ENCODE measurements at places on chromosomes 2 and 18.

GRCh38 chr18:55382277-55382805 lies 205.7 kb downstream of the TCF4 start:
- DNase-seq = no peak

GRCh38 chr2:129765678-129766351 lies 213.7 kb upstream of the RAB6C start:
- DNase-seq = no peak

- DNase-seq = no peak
Measured at GRCh38 chr18:7950380-7951136, 383.4 kb downstream of the PTPRM start.

DNA sequence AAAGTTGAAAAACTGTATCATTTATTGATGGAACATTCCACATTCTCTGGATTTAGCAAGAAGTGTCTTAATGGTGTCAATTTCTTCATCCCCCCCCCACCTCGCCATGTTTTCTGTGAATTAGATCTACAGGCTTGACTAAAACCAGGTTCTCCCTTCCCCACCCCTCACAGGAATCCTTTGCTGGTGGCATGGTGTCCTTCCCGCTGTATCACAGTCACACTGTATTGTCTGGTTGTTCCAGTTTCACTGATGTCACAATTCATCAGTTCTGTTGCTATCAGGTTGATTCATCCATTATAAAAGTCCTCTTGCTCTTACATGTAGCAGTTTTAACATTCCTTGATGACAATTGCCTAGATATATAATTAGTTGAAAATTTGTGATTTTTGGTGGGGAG lies 6.1 kb upstream of the SNORC start:
- DNase-seq = no peak

DNA sequence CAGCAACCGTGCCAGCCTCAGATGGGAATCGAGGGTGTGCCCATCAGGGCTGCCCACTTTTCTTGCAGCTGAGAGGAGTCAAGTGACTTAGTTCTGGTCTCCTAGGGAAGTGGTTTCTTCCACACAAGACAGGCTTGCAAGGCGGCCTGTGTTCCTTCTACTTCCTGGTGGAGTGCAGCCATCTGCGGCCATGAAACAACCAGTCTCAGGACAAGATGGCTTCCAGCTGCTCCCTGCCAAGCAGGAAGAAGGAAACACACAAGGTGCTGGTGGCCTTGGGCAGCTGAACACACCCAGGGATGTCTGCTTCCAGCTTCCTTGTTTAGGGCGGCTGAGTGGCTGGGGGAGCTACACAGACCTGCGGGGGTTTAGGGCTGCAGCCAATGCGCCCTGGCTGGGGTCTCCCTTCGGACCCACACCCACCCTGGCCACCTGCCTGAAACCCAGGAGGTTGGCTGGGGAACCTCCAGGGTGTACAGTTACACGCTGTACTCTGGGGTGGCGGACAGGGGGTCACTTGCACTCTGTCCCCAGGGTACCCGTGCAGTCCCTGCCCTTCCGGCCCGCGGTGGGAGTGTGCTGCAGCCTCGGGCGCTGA lies 34.7 kb downstream of the PTPN18 start:
- DNase-seq = no peak

Measured in cerebellar nuclear complex (tissue), 1 donor.